ENCODE measurements at places on chromosomes 11 and 22.

- DNase-seq, result no peak
These were observed 834 bp upstream of the FADS1 start for GRCh38 chr11:61817471-61818202.

- no peak for DNase-seq
These were observed 39.7 kb downstream of the DKK3 start for GRCh38 chr11:11968511-11969280.

DNA sequence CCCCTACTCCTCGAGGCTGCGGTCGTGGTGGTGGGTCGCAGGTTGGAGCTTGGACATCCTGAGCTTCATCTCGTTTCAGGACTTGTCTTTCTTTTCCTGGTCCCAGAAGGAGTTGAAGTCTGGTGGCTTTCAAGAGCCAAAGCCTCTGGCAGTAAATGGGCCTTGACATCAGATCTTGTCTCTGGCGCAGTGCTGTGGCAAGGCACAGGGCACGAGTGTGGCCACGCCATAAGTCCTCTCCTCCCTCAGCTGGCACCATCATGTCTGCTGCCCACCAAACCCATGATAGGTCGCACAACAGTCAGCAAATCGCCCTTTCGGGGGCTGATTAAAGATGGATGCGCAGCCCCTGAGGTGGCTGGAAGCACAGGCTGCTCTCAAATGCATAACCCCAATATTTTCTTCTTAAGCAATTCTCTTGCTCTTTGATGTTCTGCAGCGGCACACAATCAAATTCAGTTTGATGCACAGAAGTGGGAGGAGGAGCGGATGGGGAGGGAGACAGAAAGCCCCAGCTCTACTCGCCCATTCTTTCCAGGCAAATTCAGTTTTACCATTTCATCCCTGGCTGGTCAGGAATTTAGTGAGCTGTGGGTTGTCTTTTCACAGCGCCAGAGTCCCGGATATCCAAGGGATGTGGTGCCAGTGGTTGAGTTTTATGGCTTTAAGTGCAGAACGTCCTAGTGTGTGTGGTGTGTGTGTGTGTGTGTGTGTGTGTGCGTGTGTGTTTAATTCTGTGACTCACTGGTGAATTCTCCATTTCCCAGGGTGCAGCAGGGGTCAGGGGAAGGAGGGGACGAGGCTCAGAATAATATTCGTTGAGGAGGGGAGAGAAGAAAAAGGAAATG lies 162.0 kb downstream of the DSCAML1 start:
- no peak for DNase-seq

DNA sequence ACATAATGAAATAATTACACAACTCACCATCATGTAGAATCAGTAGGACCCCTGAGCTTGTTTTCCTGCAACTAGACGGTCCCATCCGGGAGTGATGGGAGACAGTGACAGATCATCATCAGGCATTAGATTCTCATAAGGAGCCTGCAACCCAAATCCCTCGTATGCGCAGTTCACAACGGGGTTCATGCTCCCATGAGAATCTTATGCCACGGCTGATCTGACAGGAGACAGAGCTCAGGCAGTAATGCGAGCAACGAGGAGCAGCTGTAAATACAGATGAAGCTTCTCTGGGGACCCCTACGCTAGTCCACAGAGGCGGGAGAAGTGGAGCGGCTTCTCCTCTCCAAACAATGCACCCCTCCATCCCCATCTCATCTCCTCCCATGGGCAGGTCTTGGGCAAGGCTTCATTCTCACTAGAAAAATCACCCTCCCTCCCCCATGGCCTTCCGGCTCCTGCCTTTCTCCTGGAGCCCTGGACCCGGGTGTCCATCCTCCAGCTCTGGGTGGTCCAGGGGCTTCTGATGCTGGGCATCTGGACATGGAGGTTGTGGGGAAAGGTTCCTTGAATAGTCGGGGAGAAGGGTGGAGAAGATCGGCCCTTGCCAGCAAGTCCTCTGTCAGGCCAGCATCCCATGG lies 16.2 kb upstream of the RAC2 start:
- DNase-seq, result no peak

DNA sequence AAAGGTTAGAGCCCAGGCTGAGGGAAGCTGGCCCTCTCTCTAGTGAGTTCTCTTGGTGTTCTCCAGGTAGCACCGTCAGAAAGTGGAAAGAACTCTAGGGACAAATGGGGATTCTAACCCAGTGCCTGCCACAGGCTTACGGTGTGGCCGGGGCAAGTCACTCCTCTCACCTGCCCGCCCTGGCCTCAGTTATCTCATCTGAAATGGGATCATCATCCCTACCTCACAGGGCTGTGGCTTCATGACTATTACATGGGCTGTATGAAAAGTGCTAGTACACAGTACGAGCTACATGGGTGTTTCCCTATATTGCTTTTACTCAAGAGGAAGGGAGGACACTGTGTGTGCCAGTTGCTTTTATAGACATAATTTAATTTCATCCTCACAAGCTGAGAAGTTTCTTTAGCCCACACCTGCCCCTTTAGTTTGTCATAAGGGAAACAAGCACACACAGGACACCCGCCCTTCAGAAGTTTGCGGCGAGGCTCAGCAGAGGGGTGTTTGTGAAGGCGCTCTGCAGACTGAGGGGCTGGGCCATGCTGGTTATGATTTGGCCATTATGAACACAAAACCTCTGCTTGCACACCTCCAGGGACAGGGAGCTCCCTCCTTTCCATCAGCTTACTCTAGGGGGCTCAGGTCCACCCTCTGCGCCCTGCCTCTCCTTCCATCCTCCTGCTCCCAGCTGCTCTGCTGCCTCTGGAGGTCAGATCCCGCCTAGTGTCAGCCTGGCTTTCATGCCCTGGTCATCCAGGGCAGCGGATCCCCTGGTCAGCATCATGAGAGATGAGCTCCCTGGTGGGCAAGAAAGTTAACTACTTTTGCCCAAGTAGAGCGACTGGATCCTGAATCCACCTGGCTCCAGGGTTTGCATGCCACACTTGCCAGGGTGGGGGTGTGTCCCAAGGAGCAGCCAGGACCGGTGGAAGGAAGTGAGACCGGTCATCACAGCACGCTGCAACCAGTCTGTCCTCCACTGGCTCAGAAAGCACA lies 1.2 kb downstream of the KLHL35 start:
- no peak for DNase-seq

GRCh38 chr22:39175353-39176142 lies 23.1 kb upstream of the CBX7 start:
- no peak for DNase-seq

DNA sequence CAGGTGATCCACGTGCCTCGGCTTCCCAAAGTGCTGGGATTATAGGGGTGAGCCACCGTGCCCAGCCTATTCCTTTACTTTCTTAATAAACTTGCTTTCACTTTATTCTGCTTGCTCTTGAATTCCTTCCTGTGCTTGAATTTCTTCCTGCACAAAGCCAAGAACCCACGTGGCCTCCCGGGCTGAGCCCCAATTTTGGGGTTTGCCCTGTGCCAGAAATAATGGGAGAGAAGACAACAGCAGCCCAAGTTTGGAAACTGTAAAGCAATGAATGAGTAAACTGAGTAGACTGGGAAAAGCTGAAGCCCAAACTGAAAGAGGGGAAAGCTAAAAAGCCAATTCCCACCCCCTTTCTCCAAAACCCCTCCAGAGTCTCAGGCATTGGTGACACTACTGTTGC lies 136.4 kb downstream of the NECTIN1 start:
- DNase-seq, result no peak

GRCh38 chr11:60859616-60860250 lies 4.0 kb upstream of the PTGDR2 start:
- DNase-seq, result no peak
